CD4-positive, alpha-beta T cell treated with Interleukin-12 subunit alpha and Interleukin-12 subunit beta, for 1 hour (primary cell): ENCODE measurements at places on chromosomes 1 and 21.

GRCh38 chr1:31663622-31664452, 19.2 kb upstream of the PEF1 start:
- DNase-seq = peak; percentile 62

GRCh38 chr1:232280910-232281309, 349.0 kb downstream of the SIPA1L2 start:
- no peak for DNase-seq

GRCh38 chr1:206502812-206503211, 4.5 kb upstream of the RASSF5 start:
- no peak for DNase-seq

GRCh38 chr1:10823000-10823401, 26.6 kb upstream of the CASZ1 start:
- DNase-seq = no peak

- DNase-seq = no peak
Observed at GRCh38 chr1:100730130-100730529, 10.6 kb downstream of the VCAM1 start.

DNA sequence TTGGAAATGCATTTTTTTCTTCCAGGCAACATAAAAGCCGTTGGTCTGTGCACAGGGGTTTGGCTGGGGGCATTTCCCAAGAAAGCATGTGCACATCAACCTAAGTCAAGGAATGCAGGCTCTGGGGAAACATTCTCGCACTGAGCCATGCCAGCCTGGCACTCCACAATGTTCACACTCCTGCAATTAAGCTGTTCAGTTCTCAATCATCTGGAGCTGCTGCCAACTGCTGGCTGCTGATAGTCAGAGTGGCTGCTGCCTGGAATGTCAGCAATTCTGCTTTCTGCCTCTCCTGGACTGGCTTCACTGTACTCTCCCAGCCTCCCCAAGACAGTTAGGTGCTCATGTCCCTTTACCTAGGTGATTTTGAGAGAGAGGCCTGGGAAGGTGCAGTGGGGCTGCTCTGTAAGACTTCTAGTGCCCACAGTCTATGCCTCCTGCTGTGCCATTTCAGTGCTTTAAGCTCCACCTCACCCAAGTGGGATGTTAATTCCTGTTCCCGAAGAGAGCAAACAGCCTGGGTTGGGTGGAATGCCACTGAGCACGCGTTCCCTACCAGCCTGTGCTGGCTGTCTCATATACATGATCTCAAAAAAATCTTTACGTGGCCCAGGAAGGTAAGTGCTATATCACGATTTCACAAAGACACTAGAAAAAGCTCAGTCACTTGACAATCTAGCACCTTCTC, 131.7 kb downstream of the BRINP2 start:
- no peak for DNase-seq

DNA sequence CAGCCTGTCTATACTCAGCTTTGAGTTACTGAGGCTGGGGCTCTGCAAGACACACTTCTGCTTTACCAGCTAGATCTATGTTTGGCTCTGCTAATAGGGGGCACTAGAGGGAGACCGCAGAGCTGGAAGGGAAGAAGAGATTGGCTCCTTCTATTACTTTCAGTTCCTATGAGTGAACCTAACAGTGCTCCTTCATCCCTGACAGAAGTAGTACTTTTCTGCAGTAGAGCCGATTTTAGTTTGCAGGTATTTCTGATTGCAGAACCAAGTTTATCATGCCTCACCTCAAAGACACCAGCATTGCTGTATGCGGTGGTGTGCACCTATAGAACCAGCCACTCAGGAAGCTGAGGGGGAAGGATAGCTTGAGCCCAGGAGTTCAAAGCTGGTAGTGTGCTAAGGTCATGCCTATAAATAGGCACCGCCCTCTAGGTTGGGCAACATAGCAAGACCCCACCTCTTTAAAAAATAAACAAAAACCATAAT, 5.7 kb upstream of the ZDHHC18 start:
- DNase-seq = peak; percentile 69

DNA sequence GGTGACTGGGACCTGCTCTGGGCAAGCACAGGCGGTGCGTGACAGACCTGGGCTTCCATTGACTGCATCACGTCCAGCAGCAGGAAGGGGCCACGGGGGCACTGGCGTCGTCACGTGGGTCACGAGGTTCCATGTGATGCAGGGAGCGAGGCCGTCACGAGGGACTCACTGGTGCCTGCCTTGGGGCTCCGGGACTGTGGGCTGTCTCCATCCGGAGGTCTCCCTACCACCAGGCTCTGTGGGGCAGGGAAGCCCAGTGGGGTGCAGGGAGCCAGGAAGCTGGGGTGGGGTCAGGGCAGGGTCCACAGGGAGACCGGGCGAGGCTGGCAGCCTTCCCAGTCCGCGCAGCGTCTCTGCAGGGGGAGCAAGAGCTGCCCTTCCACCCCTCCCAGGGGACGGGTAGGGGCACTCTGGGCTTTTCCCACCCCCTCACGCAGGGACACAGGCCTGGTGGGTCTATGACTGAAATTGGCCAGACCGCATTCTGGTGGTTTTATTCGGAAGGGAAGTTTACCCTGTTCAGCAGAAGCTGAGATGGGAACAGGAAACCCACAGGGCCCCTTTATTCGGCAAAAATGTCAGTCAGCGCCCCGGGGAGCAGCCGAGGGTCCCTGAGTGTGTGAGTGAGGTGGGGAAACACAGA, 416 bp upstream of the TNFRSF14 start:
- peak; percentile 73 for DNase-seq
